ENCODE measurements at places on chromosomes 5 and 9.

DNA sequence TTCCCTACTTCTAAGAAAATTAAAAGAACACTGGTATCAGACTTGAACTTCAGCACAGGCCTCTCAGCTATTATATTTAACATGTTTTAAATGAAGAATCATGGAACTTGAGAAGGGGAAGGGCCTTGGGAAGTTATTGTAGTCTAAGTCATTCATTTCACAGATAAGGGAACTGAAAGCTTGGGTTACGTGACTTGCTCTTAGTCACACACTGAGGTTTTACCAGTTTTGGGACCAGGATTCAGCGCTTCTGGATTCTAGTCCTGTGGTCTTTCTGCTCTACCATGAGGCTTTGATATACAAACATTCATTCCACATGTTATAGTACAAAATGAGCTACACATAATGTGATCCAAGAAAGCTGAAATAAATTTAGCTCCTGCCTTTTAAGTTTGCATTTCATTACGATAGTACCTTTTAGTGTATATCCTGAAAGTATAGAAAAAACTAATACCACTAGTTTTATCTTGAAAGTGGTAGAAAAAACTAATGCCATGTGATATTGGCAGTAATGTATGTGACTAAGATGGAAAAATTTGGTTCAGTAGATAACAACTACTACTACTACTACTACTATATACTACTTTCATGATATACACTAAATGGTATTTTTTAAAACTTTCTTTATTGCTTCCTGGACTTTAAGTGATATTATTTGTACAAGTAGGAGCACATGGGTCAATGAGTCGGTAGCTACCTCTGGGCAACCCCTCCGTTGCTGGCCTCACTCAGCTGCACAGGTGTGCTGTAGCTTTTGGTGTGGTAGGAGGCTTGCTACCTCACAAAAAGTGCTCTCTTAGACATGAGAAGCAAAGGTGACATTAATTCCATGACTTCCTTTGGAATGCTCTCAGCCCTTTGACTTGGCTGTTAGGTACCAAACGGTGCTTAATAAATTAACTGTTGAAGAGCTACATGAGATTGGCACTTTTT is 40.7 kb downstream of the F2RL2 start:
- no peak for DNase-seq

GRCh38 chr9:133781828-133782135 is 43.6 kb upstream of the SARDH start:
- DNase-seq: no peak

DNA sequence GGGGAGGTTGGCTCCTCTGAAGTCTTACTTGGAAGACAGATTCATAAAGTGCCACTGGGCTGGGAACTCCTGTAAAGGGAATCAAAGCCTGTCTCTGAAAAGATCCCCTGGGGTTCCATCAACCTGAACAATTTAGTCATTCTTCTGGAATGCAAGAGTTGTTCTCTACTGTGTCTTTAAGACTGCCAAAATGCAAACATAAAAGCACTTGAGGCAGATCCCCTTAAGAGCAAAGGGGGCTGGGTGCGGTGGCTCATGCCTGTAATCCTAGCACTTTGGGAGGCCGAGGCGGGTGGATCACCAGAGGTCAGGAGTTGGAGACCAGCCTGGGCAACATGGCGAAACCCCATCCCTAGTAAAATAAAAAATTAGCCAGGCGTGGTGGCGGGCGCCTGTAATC is 16.7 kb downstream of the CDKN2AIPNL start:
- DNase-seq: no peak

- peak; percentile 70 for DNase-seq
Measured at GRCh38 chr9:137534256-137535119, 15.7 kb downstream of the PNPLA7 start.

DNA sequence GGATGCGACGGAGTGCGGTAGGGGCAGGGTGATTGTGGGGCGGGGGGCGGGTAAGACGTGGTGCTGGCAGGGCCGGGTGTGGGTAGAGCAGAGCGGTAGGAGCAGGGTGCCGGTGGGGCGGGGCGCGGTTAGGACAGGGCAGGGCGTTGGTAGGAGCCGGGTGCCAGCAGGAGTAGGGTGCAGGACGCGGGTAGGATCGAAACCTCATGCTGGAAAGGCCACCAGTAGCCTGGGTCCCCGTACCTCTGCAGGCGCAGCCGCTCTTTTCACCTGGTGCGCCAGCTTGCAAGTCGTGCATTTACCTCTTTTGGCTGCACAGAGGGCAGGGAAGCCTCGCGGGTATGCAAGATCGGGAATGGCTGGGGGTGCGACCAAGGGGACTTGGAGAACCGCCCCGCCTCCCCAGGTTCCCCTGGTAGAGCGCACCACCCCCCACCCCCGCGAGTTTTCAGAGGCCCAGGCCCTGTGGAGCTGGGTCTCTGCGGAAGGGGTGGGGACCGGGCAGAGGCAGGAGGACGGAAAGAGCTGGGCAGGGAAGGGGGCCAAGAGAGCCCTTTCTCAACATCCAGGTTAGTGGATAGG is 104.8 kb upstream of the SIMC1 start:
- no peak for DNase-seq

- no peak for DNase-seq
Measured at GRCh38 chr5:136620016-136620419, 254.7 kb upstream of the TRPC7 start.

- DNase-seq: no peak
Measured at GRCh38 chr5:19928562-19929421, 59.2 kb downstream of the CDH18 start.

GRCh38 chr9:89522959-89523285 is 25.0 kb upstream of the SEMA4D start:
- DNase-seq: no peak

- no peak for DNase-seq
Measured at GRCh38 chr5:107484281-107484680, 186.5 kb downstream of the EFNA5 start.

- DNase-seq: no peak
Measured at GRCh38 chr5:137305971-137306602, 193.0 kb downstream of the SPOCK1 start.

DNA sequence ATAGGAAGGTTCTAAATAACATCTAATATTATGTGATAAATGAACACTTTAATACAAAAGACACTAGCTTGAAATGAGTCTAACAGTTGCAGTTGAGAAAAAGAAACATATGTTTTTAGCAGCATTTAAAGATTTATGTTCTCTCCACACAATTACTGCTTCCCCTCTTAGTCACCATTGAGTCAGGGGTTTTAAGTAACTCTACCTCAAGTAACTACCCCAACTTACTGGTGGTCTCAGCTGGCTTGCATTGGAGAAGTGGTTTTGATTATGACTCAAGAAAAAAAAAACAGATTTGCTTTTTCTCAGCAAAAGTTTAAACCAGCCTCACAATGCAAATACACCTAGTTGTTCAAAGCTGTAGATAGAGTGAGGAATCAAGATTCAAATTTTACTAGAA is 1216.5 kb upstream of the CDH9 start:
- DNase-seq: no peak

DNA sequence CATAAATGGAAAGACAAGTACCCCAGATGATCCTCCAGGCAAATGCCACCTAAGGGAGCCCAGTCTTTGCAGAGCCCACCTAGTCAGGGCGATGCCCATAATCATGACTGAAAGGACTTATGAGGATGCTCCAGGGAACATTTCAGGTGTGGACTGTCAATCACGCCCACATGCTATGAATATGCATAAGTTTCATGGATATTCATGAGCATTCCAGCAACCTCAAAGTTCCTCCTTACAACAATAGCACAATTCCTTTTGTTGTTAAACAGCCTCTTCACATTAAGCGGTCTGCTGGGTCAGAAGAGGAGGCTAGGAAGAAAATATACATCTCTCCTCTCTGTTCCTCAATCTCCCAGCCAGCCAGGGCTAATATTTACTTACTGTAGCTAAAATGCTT is 161.6 kb downstream of the C5orf15 start:
- DNase-seq: peak; percentile 61

GRCh38 chr5:149186506-149186905 is 45.2 kb downstream of the ABLIM3 start:
- no peak for DNase-seq

DNA sequence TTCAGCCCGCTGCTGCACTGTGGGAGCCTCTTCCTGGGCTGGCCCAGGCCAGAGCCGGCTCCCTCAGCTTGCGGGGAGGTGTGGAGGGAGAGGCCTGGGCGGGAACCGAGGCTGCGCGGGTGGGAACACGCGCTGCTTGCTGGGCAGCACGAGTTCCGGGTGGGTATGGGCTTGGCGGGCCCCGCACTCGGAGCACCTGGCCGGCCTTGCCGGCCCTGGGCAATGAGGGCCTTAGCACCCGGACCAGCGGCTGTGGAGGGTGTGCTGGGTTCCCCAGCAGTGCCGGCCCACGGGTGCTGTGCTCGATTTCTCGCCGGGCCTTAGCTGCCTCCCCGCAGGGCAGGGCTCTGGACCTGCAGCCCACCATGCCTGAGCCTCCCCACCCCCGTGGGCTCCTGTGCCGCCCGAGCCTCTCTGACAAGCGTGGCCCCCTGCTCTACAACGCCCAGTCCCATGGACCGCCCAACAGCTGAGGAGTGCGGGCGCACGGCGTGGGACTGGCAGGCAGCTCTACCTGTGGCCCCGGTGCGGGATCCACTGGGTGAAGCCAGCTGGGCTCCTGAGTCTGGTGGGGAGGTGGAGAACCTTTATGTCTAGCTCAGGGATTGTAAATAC is 1366.4 kb upstream of the NUDT12 start:
- DNase-seq: no peak

DNA sequence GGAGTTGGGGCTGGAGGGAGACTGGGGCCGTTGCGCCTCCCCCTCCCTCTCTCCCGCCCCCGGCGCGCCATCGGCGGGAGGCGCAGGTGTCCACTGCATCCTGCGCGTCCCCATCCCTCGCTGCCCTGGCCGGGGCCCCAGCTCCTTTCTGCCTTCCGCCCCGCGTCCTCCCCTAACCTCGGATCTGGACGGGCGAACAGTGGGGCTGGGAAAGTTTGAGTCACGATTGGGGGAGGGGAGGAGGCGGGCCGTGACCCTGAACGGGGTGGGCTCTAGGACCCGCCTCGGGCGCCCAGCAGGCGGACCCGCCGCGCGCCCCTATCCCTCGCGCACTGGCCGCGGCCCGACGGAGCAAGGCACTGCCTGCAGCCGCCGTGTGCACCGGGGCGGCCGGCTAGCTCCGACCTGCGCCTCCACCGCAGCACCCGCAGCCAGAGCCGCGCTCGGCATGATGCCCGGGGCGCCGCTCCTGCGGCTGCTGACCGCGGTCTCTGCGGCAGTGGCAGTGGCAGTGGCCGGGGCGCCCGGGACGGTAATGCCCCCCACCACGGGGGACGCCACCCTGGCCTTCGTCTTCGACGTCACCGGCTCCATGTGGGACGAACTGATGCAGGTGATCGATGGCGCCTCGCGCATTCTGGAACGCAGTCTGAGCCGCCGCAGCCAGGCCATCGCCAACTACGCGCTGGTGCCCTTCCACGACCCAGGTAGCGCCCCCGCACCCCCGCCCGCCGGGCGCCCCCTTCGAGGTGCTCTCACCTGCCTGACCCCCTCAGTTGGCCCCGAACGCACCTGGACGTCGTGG is at the start of gene HMCN2:
HMCN2 (plus strand) TSS at position 330 of the 805 bp plus-strand sequence; CDS start at position 449, 119 bp downstream.
- DNase-seq: no peak

Measured in NCI-H510A (cell line).